ENCODE measurements at places on chromosomes 5 and 9.
A peak's percentile ranks its signal among the peaks of the same experiment; 100 is the strongest.

GRCh38 chr5:179242676-179243075 lies 102.6 kb downstream of the ADAMTS2 start:
- DNase-seq: no peak

GRCh38 chr9:133135146-133135745 lies 14.2 kb upstream of the RALGDS start:
- peak; percentile 82 for DNase-seq

DNA sequence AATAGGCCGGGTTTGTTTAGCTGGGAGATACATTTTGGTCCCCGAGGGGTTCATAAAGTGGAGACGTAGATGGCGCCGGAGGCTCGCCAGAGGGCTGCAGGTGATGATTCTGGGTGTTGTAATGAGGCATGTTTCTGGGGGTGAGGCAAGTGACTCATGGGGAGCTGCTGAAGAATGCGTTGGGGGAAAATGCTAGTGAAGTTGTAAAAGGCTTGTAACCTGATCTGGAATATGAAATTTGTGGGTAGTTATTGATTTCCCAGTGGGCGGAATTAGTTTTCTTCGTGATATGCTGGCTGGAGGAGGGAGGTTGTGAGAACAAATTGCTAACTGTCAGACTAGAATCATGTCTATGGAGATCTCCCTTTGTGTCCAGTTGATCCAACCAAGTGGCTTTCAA lies 158.3 kb downstream of the DOCK2 start:
- no peak for DNase-seq

DNA sequence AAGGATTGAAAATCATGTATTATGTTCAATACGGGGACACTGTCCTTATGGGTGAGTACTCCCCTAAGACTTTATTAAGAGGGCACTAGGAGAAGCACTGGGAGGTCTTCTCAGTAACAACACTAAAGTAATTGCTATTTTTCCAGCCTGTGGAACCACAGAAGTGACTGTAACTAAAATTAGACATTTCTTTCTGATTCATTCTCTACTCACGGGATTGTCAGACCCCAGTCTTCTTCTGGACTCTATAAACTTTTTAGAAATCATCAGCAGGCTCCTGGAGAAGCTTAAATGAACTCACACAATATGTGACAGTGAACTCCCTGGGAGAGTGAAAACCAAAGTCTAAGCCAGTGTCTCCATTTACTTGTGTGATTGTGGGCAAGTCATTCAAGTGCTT lies 14.5 kb downstream of the TLR4 start:
- DNase-seq: no peak

- DNase-seq: no peak
Measured at GRCh38 chr5:177338251-177339106, 13.0 kb downstream of the LMAN2 start.

- DNase-seq: no peak
Measured at GRCh38 chr5:101009758-101010519, 106.9 kb upstream of the ST8SIA4 start.

DNA sequence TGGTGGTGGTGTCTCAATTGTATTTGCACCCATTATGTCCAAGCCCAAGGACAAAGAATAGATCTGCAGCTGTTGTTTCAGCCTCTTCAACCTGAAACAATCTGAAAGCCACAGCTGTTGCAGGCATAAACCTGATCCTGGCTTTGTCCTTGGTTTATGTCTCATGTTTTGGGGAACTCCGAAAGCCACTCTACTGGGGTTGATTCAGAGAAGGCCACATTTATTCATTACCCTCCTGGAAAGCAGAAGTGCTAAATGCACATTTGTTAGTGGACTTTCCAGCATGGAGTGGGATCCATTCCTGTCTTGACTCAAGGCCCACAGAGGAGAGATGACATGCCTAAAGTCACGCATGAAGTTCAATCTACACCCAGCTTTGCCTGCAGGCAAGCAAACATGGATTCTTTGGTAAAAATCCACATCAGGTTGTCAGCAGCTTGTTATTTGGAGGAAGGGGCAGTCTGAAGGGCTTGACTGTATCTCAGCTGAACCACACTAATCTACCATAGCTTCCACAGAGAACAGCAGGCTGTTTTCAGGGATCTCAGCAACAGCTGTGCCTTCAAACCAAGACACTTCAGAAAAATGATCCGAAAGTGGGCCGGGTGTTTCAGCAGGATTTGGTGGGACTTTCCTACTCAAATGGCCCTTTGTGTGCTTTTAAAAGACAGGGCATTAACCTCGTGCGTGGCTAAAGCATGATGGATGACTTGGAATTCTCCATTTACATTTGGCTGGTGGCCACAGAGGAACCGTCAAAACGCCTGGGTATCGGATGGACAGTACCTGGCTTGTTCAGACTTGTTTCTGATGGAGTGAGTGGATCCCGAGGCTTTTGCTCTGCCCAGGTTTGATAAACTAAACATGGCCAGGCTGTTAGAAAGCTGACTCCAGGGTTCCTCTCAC lies 36.2 kb upstream of the ADAM19 start:
- peak; percentile 72 for DNase-seq

DNA sequence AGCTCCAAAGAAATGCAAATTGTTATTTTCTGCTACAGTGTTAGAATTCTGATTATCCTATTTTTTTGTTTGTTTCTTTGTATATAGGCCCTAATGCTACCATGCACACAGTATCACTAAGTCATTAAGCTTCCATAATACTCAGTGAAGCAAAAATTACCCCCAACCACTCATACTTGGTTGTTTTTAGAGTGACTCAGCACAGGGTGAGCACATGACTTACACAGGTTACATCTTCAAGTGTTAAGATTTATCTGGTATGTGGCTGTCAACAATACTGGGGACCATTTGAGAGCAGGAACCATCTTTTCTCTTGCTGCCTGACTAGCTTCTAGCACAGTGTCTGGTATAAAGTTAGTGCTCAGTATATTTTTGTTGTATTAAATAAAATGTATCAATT lies 255.8 kb upstream of the SLC24A2 start:
- no peak for DNase-seq

DNA sequence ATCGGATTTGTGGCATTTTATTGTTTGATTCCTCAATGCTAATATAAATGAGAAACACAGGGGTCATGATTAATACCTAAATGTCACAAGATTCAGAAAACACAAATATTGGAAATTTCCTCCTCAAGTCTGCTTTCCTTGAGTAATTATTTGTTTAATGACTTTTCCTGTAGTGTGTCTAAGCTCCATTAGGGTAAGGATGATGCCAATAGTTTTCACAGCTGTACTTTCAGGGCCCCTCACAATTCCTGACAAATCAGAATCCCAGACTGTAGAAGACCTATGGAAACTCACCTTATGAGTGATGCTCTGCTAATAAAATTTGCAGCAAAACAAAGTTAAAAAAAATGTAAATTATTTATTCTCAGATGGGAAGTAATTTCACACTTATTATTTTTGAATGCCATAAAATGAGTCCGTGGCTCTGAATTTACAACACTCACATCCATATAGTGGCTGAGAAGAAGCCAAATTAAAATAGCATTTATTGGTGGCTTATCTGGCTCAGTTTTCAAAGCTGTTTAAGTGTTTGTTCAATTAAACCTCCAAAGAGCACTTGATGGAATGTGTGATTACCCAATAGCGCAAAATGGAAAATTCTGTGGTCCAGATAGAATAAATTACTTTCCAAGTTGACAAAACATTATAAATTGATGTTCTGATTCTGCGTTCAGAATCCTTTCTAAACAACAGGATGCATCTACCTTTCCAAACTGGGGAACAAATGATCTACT lies 1.6 kb upstream of the SPINK14 start:
- DNase-seq: no peak

GRCh38 chr5:170287532-170287931 lies 10.0 kb downstream of the LCP2 start:
- DNase-seq: no peak

DNA sequence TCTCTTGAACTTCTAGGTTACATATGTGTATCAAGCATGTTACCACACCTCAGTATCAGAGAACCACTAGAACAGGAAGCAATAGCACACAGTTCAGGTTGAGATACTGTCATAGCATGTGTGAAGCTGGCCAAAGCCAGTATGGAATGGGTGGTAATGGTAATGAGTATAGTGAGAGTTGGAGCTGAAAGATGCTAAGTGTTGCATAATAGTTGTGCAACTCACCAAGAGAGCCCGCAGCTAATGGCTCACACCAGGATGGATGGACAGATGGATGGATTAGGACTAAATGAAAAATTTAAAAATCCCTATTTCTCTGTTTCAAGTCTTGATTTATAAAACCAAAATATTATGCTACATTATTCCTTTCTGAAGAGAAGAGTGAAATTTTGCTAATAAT lies 53.4 kb upstream of the KCNN2 start:
- DNase-seq: no peak

Data from DMS79 (cell line).